ENCODE measurements at places on chromosomes 2 and 18. TPM values are rescaled to one million over a fixed set of nuclear protein-coding genes. Genes with fewer than 3 reads are reported as not detected.

DNA sequence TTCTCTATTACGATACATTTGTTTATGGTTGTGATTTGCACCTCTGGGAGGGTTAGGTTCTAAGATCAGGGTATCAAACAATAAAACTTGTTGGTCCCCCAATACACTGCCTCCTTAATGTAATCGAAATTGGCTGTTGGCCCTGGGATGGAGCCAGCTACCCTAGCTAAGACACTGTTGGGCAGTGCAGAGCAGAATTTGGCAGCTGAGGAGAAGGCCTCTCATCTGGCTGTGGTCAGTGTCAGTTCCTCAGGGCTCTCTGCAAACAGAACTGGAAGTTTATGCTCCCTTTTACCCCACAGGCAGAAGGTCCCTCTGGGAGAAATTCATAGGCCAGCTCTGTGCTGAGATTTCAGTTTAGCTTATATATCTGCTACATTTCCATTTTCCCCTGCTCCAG is 8.6 kb upstream of the HAAO start:
- no peak for DNase-seq

DNA sequence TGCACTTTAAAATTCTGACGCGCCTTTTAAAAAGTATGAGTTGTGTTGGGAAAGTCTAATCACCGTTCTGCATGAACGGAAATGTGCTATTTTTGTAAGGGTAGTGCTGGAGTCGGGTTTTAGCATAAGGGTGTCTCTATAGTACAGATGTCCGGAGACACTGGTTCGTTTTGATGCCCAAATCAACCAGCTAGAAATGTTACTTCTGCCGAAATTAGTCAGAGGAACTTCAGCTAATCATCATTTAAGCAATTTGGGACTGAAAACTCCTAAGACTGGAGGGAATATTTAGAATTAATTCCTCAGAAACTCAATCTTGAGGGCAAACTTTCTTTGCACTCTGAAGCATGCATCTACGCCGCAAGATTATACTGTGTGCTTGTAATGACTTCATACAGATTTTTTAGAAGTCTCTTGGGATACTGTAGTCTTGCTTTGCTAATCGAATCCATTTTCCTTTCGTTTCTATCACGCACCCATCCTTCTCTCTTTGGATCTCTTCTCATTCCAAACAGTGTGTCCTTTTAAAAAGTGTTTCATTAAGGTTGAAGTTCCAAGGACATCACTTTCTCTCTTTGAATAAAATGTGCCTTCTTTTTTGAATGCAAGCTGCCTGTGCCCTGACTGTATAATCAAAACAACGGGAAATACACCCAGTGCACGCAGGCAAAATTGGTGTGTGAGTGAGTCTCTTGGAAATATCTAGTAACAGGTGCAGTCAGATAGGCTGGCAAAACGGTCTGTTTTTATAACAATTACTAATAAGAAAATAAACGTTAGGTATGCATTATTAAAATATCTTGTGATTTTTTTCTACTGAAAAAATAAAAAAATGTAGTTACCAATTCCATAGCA is 270.9 kb upstream of the TCF4 start:
- no peak for DNase-seq

DNA sequence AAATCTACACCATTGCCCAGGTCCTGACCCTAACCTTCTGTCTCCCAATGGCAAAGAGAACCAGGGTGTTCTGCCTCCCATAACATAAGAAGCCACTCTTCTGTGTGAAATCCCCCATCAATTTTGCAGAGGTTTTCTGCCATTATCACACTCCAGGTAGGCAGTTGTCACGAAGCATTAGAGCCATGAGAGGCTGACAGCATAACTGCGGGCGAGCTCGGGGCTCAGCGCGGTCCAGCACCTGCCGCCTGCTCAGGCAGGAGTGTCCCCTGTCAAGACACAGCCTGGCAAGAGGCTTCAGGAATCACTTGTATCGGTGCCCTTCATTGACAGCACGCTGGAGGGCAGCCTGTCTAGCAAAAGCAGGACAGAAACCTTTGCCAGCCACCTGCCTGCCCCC is 251.2 kb downstream of the SATB2 start:
- no peak for DNase-seq

Gene REG1A
- total RNA-seq = not detected

DNA sequence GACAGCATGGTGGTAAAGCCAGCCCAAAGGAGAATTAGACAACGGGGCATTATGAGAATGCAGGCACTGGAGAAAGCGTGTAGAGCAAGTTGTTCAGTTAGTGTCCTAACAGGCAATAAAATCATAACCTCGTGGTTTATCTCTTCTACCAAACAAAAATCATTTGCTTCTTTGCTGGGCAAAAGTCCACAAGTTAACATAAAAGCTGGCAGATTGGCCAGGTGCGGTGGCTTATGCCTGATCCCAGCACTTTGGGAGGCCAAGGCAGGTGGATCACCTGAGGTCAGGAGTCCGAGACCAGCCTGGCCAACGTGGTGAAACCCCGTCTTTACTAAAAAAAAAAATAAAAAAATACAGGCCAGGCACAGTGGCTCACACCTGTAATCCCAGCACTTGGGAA is 364.1 kb downstream of the SETBP1 start:
- no peak for DNase-seq

DNA sequence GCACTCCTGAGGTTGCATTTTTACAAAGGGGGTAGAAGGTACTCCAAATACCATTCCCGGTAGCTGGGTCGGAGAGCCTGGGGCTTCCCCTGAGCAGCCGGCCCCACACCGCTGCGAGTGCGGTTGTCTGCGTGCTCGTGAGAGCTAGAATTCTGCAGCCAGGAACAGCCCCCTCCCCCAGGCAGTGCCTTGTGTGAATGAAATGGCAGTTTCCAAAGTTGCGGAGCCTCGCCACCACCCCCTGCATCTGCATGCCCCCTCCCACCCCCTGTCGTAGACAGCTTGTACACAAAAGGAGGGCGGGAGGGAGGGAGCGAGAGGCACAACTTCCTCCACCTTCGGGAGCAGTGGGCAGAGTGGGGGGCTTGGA is 1.1 kb downstream of the MYCN start:
- DNase-seq = no peak
